ENCODE measurements at places on chromosomes 16 and 17. TPM values are rescaled to one million over a fixed set of nuclear protein-coding genes. Genes with fewer than 3 reads are reported as not detected.
A peak's percentile ranks its signal among the peaks of the same experiment; 100 is the strongest.

- H3K4me1 ChIP-seq = peaks cover 40% of the 10 kb centered on the region
- peak; percentile 69 for DNase-seq
- H3K4me3 ChIP-seq = peak overlapping the region; percentile 73
- peaks cover 9% of the 10 kb centered on the region for H3K36me3 ChIP-seq
Observed at GRCh38 chr17:43341715-43342588, 56.8 kb upstream of the ARL4D start.

ZG16B gene
- 0.46 TPM for total RNA-seq

DNA sequence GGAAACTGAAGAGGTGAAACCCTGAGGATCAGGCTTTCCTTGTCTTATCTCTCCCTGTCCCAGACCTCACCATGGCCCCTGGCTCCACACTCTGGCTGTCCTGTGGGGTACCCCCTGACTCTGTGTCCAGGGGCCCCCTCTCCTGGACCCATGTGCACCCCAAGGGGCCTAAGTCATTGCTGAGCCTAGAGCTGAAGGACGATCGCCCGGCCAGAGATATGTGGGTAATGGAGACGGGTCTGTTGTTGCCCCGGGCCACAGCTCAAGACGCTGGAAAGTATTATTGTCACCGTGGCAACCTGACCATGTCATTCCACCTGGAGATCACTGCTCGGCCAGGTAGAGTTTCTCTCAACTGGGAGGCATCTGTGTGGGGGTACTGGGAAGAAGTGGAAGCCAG is 1.4 kb downstream of the CD19 start:
- H3K27ac ChIP-seq = no peak overlapping the region
- peaks cover 9% of the 10 kb centered on the region for H3K4me1 ChIP-seq
- peaks cover 3% of the 10 kb centered on the region for H3K36me3 ChIP-seq
- no peak overlapping the region for H3K4me3 ChIP-seq
- H3K27me3 ChIP-seq = peaks cover 9% of the 10 kb centered on the region

KRT24 gene
- not detected for total RNA-seq

GRCh38 chr16:79823639-79824038 is 223.1 kb upstream of the MAF start:
- H3K36me3 ChIP-seq = no peaks in the 10 kb centered on the region
- H3K4me1 ChIP-seq = no peaks in the 10 kb centered on the region
- no peak for DNase-seq
- H3K27me3 ChIP-seq = no peaks in the 10 kb centered on the region
- H3K27ac ChIP-seq = no peak overlapping the region

GRCh38 chr17:1289695-1290094 is 10.2 kb downstream of the TRARG1 start:
- peaks cover 17% of the 10 kb centered on the region for H3K36me3 ChIP-seq
- H3K27ac ChIP-seq = no peak overlapping the region
- H3K4me1 ChIP-seq = peaks cover 7% of the 10 kb centered on the region
- no peak overlapping the region for H3K4me3 ChIP-seq

DNA sequence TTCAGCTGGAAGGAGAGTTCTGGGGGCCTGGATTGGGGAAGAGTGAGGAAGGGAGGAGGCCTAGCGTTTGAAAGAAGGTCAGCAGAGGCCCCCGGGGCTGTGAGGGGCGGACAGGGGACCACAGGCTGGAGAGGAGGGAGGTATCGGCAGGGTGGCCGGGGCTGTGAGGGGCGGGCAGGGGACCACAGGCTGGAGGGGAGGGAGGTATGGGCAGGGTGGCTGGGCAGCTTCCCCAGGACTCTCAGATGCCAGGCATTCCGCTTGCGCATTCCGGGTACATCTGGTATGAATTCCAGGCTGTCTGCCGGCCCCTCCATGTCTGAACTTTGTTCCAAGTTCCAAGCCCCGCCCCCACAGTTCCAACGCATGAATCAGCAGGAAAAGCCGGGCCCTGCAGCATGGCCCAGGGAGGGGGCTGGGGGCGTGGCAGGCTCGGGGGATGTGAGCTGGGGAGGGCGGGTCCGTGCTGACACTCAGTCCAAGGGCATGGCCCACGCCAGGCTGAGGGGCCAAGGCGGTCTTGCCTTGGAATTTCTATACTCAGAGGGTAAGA is 4.3 kb upstream of the TLCD2 start:
- H3K27me3 ChIP-seq = peaks cover 21% of the 10 kb centered on the region
- peak overlapping the region; percentile 79 for H3K27ac ChIP-seq
- peaks cover 51% of the 10 kb centered on the region for H3K4me1 ChIP-seq
- peak; percentile 97 for DNase-seq
- H3K4me3 ChIP-seq = peak overlapping the region; percentile 91
